Renal cortex interstitium (tissue), 15 donors: ENCODE measurements at places on chromosomes 12 and 14. TPM values are rescaled to one million over a fixed set of nuclear protein-coding genes. Genes with fewer than 3 reads are reported as not detected.

DNA sequence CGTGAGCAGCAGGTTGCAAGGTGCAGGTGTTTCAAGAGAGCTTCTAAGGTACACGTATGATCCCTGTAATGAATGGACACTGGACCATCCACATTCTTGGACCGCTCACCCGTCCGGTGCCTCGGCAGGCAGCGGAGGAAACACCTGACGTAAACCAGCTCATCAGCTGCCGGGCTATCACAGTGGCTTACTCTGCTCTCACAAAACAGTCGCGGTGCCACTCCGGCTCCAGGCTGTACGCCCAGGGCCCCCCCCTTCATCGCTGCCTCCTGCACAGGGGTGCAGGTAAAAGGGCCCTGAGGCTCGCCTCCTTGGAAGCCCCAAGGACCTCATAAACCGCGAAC is 436 bp downstream of the VPS33A start:
- no peak for DNase-seq

DNA sequence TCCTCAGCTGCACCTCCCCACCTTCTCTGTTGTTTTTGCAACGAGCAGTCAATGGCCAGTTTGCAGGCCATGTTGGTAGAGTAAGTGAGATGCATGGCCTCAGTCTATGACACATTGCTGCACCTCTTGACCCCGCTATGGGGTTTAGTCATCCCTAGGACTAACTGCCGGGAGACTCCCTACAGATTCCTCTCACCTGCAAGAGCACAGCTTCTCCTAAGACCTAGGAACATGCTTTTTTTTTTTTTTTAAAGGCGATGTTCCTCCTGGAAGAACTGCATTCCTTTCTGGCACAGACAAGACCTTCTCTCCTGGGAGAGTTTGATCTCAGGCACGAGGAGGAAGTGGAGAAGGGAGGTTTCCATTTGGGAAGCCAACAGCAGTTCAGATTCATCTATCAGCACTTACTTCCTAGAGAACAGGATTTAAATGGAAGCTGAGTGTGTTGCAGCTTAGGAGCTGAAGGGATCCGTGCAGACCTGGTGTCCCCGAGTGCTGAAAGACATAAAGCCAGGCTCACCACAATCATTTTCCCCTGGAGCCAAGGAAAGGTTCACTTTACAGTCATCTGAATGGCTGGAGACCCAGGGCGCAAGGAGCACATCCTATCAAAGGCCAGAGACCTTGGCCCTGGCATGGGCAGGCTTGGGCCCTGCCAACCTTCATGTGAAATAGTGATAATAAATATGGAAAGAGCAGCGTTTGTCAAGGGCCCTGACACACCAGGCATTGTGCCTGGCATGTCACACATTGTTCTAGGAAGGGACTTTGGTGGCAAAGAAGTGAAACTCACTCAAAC is 104.1 kb downstream of the LGMN start:
- DNase-seq, result no peak

- DNase-seq, result no peak
Measured at GRCh38 chr14:61585598-61586543, 109.4 kb upstream of the HIF1A start.

DNA sequence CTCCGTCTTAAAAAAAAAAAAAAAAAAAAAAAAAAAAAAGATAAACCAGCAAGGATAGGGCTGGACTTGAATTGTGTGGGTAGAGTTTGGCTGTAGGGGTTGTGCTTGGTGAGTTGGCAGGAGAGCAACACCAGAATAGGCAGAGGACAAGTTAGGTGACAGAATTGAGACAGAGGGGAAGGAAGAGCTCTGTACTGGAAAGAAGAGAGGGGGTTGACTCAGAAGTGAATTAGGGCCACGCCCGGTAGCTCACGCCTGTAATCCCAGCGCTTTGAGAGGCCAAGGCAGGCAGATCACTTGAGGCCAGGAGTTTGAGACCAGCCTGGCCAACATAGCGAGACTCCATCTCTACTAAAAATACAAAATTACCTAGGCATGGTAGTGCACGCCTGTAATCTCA is 6.1 kb upstream of the TMEM30B start:
- DNase-seq, result no peak

DNA sequence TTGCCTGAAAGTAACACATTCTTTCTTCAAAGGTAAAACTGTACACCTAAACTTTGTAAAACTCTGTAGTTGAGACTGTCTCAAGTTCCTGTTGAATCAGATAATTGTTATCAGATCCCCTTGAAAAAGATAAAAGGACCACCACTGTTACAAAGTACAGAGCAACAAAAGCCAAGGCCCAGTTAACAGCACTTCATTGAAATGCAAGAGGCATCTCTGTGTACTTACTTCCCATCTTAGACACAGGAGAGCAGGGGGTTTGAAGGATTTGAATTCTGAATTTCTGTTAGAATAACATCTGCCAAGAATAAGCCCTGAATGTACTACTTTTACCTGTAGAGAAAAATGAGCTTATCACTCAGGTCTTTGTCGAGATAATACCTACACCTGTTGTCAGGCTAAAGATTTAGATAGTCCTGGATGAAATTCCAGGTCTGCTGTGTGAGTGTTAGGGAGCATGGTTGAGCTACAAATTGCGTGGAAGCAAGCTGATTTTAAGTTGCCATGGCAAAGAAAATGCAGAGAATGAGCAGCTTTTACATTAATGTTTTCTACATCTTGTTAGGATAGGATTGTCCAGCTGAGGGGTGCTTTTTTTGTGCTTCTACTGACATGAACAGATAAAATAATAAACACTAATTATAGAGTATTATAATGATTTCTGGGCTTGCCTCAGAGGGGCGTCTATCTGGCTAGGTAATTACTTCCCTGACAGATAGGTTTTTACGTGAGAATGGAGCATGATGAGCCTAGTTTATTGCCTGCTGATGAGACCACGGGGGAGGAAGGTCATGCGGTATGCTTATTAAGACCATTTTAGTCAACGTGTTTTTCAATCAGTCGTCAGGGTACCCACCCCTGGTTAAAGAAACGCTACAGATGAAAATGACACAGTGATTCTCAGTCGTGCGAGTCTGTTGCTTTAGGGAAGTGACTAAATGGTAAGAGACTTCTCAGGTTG is 309.2 kb downstream of the PAWR start:
- no peak for DNase-seq

DNA sequence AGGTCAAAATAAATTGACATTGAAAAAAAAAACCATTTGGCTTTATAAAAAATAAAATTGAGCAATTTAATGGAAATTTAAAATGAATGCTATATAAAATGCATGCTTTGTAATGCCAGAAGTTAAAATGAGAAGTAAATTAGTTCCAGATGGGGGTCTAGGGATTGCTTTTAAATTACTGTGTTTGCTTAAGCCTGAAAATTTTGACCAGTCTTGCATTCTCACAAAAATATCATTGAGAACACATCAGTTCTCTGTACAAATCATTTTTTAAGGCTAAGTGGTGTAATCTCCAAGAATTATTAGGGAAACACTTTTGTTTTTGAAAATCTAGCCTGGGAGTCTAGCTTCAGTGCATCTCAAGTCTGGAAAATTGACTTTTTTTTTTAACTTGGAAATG is 90.7 kb downstream of the RERG start:
- no peak for DNase-seq

DNA sequence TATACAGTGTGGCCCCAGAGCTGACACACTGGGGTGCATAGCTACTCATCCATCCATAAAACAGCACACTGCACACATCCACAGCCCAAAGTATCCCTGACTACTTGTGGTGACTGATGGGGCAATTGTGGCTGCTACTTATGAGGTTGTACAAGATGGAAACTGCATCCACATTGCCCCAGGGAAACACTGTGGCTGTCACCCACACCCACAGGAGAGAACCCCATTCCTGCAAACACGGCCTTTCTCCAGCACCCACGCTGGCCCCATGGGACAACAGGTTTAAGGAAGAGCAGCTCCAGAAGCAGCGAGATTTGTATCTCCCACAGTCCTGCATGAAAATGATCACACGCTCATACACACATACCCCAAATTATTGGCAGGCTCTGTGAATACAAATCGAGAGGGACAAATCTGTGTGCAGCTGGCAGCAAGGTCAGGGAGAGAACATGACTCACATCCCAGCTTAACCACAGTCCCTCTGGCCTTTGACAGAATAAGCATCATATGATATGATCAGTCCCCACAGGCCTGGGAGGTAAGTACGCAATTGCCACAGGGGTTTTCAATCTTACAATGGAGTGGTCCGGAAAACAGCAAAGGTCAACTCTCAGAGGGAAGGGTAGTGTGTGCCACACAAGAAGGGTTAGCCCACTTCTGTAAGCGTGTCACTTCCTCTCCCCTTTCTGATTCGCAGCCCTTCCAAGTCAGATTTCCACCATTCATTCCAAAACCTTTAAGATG is 61.9 kb downstream of the ESR2 start:
- DNase-seq, result no peak

DNA sequence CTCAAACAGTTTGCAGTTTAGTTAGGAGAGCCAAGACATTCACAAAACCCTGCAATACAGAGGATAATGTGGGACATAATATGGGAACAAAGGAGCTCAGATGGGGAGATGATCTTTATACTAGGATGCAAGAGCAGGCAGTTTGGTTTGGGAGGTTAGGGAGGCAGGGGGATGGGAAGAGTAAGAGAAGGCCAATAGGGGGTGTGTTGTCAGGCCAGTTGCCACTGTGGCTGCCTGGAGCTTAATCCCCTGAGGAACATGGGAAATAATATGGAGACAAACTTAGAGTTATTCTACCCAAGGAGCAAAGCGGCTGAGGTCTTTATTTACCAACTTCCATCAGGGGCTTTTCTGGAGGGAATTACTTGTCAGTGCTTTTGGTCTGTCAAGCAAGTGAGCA is 10.0 kb upstream of the CSRP2 start:
- DNase-seq, result no peak

GRCh38 chr12:129902371-129903091 is 1.3 kb downstream of the TMEM132D start:
- DNase-seq, result no peak

Gene SLC6A15
- polyA plus RNA-seq, result 0.53 TPM

Gene CPSF6
- 104 TPM for polyA plus RNA-seq

Gene FBXO21
- polyA plus RNA-seq, result 59.3 TPM

Gene OVCH1
- polyA plus RNA-seq, result 0.25 TPM

Gene GPR84
- polyA plus RNA-seq, result 0.07 TPM

Gene TAS2R14
- polyA plus RNA-seq, result 3.0 TPM

Gene PTPN6
- polyA plus RNA-seq, result 18.7 TPM

Gene PTHLH
- polyA plus RNA-seq, result 0.81 TPM

Gene PRPH
- 0.43 TPM for polyA plus RNA-seq
